ENCODE measurements at places on chromosomes 5 and 9. TPM values are rescaled to one million over a fixed set of nuclear protein-coding genes. Genes with fewer than 3 reads are reported as not detected.

The GKAP1 gene
- total RNA-seq: 14.0 TPM

The MARVELD2 gene
- total RNA-seq: 0.76 TPM

DNA sequence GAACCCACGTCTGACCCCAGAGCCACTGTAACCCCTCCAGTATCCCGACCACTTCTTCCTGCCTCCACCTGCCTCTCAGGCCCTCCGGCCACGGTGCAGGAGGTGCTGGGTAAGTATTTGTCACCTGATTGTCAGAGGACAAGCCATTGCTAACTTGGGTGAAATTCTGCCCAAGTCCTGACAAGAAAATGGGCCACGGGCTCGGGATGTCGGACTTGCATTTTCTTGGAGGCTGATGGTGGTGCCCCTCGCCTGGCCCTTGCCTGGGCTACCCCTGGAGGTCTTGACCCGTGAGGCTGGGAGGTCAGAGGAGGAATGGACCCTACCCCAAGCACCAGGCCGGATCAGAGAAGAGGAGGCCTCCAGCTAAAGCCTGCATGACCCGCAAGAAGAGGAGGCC lies 149.7 kb upstream of the COL5A1 start:
- no peak for DNase-seq

DNA sequence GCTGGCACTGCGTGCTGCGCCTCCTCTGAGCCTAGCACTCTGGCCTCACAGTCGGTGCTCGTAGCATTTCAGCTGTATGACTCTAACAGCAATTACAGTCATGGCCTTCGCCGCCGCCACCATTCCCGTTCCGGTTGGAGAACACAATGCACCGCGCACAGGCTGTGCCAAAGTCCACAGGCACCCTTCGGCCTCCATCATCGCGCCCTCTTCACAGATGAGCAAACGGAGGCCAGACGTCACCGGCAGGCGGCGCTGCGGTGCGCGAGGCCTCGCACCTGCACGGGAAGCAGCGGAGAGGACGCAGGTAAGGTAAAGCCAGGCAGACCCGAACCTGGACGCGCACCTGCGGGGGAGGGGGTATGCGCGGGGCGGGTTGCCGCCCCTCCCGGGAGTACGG lies 128.9 kb downstream of the BARX1 start:
- peak; percentile 68 for DNase-seq

GRCh38 chr5:12413585-12413984 lies 509.3 kb upstream of the CTNND2 start:
- DNase-seq: no peak

The TTC16 gene
- 5.3 TPM for total RNA-seq

The RNF180 gene
- not detected for total RNA-seq

- DNase-seq: no peak
Measured at GRCh38 chr5:143648696-143649095, 163.3 kb upstream of the HMHB1 start.

The NMUR2 gene
- total RNA-seq: not detected

- no peak for DNase-seq
Measured at GRCh38 chr5:118996098-118996497, 7.8 kb upstream of the DTWD2 start.

DNA sequence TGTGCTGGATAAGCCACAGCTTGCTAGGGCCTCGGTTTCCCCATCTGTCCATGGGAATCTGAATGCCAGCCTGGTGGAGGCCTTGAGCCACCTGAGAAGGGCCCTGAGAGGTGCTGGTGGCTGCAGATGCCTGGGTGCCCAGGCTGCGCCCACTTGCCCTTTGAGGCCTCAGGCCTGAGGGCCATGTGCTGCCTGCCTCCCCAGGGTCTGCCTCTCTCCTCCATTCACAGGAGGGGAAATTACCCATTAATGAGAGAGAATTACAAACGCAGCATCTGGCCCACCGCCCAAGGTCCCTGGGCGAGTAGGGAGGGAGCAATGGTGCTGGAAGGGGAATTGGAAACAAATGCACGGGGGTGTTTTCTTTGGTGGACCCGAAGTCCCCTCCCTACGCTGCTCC lies 59.6 kb downstream of the BARX1 start:
- no peak for DNase-seq

DNA sequence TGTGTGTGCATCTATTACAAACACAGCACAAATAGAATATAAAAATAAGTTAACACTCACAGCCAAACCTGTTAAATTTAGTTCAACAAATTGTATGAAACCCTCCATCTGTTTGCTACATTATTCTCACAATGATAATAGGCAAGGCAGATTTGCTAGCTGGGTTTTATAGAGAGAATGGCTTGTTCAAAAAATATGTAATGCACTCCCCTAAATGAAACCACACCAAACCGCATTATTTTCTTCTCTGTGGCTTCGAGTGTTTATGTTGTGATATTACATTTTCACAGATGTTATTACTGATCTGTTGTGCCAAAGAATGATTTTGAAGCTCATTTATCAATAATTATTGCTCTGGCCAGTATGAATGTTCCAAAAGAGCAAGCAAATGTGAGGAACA lies 92.9 kb downstream of the SPATA31D1 start:
- DNase-seq: no peak

- DNase-seq: no peak
Measured at GRCh38 chr9:95778957-95779356, 96.5 kb upstream of the ERCC6L2 start.

GRCh38 chr5:129852747-129853352 lies 51.4 kb upstream of the CHSY3 start:
- DNase-seq: peak; percentile 73

The SLC28A3 gene
- 1.7 TPM for total RNA-seq

The TAS2R1 gene
- total RNA-seq: not detected

The PFN3 gene
- total RNA-seq: not detected

DNA sequence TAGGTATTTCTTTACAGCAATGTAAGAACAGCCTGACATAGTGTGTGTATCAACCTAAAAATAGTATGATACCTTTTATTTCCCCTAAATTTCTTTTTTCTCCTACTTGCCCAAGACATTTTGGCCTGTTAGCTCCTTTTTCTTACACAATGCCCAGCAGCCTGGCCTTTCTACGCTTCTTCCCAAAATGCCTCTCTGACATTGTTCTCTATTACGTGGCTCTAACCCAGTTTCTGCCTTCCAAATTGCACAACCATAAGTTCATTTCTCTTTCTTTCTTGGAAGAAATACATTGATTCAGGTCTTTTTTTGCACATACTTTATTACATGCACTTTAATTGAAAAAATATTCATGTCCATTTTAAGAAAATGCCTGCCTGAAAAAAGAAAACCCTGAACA lies 408.2 kb downstream of the PRR16 start:
- DNase-seq: no peak

DNA sequence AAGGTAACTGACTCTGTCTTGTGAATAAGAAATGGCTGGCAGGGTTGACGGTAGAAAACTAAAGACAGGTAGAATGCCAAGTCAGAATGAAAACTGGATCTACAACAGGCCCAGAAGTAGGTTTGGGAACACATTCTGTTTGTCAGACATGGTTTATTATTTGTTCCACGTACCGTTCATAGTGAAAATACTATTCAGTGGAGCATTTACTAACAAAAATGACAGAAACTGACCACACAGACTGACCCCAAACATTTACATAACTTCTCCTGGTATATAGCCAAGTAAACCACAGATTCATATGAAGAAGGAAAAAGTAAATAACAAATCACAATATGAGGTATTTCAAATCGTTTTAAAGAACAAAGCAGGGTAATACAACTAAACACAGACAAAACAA lies 73.7 kb downstream of the SLC38A9 start:
- DNase-seq: no peak

The ANP32B gene
- 361 TPM for total RNA-seq

DNA sequence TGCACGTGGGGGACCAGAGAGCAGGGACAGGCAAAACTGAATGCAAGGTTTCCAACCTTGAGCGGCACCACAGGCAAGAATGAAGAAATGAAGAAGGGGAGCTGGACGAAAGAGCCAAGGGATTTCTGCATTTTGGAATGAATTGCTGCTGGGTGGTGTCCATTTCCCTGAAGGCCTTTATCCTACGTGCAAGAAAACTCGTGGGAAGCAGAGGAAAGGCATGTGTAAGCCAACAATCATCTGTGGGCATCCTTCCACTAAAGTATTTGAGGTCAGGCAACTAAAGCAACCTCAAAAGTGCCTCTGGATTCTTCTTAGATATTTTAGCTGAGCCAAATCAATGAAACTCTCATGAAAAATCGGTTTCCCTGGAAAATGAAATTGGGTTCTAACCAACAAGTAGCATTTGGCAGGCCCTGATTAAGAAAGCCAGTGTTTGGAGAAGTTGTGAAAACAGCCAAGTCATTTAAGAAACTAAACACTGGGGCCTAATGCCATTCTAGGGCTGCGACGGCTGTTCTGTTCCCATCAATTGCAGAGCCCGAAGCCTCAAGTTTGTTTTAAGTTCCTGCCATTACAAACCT lies 4.7 kb upstream of the TGFBI start:
- no peak for DNase-seq

DNA sequence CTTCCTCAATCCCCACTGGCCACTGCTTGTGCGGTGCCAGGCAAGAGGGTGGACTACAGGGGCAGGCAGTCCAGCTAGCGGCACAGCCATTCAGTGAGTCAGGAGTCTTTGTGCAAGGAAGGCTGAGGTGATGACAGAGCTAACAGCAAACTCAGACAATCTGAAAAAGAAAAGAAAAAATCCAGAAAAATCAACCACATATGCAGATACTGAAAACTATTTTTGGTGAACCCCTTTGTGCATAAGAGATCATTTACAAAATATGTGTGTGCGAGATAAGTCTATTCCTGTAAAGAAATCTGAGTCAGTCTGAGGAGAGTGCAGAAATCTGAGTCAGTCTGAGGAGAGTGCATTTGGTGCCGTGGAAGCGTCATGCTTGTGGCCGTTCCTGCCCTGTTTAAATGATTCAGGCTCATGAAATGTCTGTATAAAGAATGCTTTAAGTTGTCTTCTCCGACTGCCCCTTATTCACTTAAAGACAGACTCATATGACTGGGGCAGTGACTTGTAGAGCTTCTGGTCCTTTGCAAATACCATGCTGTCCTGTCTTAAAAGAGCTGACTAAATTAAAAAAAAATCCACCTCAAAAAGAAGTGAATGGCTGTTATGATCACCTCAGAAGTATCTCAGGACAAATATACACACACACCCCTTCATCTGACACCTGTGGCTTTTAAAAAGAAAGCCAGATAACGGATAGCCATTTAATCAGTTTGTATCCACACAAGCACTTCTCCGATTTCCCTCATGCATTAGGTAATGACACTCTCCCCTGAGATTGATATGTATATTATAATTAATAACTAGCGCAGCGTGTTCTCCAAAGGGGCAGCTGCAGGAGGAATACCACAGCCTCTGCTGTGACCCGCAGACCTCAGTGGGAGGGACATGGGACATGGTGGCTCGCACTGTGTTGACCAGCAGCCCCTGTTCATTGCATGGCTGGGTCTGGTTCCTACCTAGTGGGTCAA lies 47.3 kb downstream of the TRIO start:
- DNase-seq: no peak

DNA sequence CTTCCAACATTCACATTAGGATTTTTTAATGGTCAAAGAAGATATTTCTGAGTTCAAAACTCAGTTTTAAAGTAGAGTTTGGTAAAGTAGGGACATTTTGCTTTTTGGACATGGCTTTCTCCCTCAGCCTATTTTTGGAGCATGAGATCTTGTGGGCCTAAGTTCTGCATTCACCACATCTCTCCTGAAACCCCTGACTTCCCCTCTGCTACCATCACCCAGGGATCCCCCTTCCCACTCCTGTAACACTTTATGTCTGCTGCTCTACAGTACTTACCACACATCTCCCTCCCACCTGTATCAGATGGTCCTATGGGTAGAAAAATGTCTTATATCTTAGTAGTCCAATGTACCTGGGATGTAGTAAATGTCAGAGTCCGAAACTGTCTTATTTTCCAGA lies 48.2 kb upstream of the JAK2 start:
- peak; percentile 26 for DNase-seq

DNA sequence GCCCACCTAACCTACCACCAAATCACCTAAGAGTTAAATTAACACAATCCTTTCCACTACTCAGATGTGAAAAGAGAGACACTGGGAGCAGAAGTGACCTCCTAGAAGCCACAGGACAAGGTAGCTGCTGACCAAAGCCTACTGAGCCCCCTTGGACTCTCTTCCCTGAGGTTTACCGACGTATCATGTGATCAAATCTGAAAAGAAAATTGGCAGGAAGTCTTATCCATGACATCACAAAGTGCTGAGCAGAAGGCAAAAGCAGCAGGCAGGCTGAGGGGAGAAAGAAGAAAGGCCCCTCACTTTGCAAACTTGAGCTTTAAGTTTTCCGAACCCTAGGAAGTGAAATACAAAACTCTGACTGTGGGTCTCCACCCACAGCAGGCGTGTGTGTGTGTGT lies 11.1 kb downstream of the PRELID2 start:
- DNase-seq: no peak

The KIF20A gene
- total RNA-seq: 39.9 TPM

GRCh38 chr9:4620057-4620765 lies 41.9 kb upstream of the PLPP6 start:
- DNase-seq: peak; percentile 18

DNA sequence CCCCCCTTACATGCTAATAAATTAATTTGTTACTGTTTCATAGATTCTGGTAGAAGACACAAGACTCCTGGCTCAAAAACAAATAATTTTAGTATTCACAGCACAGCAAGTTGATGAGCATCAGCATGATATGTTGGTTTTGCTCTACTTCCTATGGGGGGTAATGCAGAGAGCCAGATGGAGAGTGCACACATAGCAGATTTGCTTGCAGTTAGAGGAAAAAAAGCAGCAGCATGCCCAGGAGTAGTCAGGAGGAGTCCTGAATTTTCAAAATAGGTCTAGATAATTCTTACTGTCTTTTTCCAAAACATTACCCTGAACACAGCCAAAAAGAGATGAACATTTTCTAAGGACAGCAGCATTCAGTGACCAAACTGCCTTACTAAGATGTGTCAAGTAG lies 261.3 kb downstream of the COX7C start:
- no peak for DNase-seq

GRCh38 chr9:127066060-127066850 lies 56.2 kb downstream of the ANGPTL2 start:
- DNase-seq: no peak

The AQP7 gene
- total RNA-seq: not detected

DNA sequence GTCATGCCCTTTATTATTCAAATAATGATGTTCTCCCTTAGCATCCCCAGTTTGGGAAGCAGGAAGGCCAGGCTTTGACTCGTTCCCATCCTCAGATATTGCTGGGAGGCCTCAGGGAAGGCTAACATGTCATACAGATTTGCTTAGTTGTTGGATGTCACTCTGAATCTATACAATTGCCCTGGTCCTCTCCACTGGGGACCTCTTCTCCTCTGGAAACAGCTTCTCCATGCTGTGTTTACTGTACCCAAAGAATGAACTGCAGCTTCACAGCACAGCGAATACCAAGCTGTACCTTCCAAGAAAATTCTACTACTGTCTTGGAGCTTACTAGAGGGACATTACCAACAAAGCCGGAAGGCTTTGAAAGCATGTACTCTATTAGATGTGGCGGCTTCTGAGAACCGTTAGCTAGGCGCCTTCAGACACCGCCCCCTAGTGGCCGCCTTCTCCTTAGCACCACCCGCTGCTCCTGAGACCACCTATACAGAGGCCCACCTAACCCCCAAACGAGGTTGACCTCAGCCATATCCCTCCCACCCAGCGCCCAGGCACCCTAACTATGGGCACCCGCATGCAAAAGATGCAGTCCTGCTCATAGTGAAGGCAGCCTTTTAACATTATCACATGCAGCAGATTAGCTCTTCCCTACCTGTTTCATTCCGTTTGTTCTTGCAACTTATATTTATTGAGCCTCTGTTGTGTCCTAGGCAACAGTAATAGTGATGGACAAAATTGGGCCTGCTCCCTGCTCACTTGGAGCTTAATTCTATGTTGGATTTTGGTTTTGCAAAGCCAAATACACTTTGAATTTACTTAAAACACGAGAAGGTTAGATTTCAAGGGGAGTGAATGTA lies 34.9 kb upstream of the FOXI1 start:
- DNase-seq: peak; percentile 21

The PAPPA gene
- not detected for total RNA-seq

All from activated T-cell treated with anti-CD3 and anti-CD28 coated beads, Interleukin-2, amount 50 U/mL, for 72 hours (primary cell).